Epithelial cell of proximal tubule (primary cell): ENCODE measurements at places on chromosomes 7 and 10. TPM values are rescaled to one million over a fixed set of nuclear protein-coding genes. Genes with fewer than 3 reads are reported as not detected.

GPR26 gene
- not detected in 2 replicates for total RNA-seq

SPDYE11 gene
- total RNA-seq = not detected in 2 replicates

DNA sequence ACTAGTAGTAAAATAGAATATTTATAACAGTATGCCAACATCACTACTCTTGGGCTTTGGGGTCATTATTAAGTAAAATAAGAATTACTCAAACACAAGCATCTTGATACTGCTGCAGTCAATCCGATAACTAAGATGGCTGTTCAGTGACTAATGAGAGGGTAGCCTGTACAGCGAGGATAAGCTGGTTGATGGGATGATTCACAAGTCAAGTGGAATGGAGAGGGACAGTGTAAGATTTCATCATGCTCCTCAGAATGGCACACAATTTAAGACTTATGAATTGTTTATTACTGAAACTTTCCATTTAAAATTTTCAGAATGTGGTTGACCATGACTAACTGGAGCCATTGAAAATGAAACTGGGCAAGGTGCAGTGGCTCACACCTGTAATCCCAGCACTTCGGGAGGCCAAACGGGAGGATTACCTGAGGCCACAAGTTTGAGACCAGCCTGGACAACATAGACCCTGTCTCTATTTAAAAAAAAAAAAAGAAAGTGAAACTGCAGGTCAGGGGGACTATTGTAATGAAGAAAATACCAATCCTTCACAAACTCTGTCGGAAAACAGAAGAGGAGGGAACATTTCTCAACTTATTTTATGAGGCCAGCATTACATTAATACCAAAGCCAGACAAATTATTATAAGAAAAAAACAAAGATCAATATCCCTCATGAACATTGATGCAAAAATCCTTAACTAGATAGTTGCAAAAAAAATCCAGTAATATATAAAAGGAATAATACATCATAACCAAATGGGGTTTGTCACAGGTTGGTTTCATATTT lies 11.2 kb downstream of the AVL9 start:
- DNase-seq = peak; percentile 79

PRSS1 gene
- 0.87 TPM in 1 of 2 replicates, not detected in the other for total RNA-seq
